ENCODE measurements at places on chromosomes 3 and 15.
A peak's percentile ranks its signal among the peaks of the same experiment; 100 is the strongest.

DNA sequence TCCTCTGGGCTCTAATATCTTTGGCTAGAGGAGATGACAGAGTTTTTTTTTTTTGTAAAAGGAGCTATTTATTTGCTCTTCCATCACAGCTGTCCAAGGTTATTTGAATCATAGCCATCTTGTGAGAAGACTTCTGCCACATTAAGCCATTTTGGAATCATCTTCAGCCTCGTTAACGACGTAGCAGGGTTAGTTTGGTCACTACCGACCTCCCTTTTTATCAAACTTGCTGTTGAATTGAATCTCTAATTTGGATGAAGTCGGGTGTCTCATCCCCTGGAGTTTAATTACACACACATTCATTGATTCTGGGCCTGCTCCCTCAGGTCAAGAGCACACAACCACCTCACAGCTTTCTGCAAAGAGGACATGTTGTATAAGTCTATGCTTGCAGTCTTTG, 238.7 kb downstream of the CPNE4 start:
- H3K27ac ChIP-seq = no peak overlapping the region
- peaks cover 18% of the 10 kb centered on the region for H3K4me1 ChIP-seq
- no peaks in the 10 kb centered on the region for H3K27me3 ChIP-seq
- no peak for DNase-seq
- no peaks in the 10 kb centered on the region for H3K36me3 ChIP-seq
- no peak overlapping the region for H3K4me3 ChIP-seq

GRCh38 chr15:57395292-57395691, 19.0 kb downstream of the CGNL1 start:
- H3K36me3 ChIP-seq = no peaks in the 10 kb centered on the region
- H3K4me3 ChIP-seq = no peak overlapping the region
- DNase-seq = no peak
- H3K4me1 ChIP-seq = no peaks in the 10 kb centered on the region

DNA sequence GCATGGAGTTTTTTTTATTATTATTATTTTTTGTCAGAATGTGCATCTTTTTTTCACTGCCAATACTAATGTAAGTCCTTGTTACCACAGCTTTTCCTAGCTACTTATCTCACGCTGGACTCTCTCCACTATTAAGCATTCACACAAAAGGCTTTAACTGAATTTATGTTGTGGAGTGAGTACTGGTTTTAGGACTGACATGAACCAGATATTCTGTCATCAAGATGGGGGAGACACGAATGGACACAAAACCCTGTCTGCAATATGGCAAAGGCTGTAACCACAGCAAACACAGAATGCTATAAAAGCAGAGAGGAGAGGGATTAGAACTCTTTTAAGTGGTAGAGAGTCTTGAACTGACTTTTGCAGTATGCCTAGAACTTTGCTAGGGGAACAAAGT, 592.2 kb upstream of the TBL1XR1 start:
- no peak for DNase-seq
- no peaks in the 10 kb centered on the region for H3K4me1 ChIP-seq
- no peaks in the 10 kb centered on the region for H3K27me3 ChIP-seq
- H3K4me3 ChIP-seq = no peak overlapping the region
- no peaks in the 10 kb centered on the region for H3K36me3 ChIP-seq
- H3K27ac ChIP-seq = no peak overlapping the region

- no peak for DNase-seq
- no peaks in the 10 kb centered on the region for H3K4me1 ChIP-seq
- H3K27me3 ChIP-seq = no peaks in the 10 kb centered on the region
- no peak overlapping the region for H3K27ac ChIP-seq
- no peak overlapping the region for H3K4me3 ChIP-seq
- no peaks in the 10 kb centered on the region for H3K36me3 ChIP-seq
Measured at GRCh38 chr15:87739866-87740265, 516.7 kb downstream of the NTRK3 start.

DNA sequence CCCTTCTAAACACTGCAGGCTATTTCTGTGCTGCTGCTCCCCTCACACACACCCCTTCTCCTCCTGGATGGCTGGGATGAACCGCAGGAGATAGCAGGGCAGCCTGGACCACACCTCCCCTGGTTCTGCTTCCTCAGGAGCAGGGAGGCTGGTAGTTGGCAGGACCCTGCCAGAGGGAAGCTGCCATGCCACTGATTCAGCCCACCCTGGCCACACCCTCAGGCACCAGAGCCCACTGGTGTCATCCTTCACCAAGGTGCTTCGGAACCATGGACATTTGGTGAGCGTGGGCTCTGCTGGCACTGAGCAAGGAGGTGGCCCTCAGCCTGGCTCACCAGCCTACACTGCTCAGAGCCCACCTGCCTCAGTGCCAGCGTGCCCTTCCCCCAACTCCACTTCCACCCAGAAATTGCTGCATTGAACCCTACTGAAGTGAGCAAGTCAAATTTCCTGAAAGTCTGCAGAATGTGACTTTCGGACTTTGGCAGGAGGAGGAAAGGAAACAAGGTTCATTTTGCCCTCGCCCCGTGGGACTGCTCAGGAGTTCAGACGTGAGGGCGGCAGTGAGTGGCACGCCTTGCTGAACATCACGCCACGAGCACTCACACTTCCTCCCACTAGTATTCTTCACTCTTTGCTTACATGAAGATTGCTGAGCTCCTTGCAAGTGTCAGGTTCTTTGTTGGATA, 26.3 kb downstream of the BMF start:
- H3K27me3 ChIP-seq = no peaks in the 10 kb centered on the region
- H3K27ac ChIP-seq = peak overlapping the region; percentile 83
- no peak overlapping the region for H3K4me3 ChIP-seq
- peaks cover 36% of the 10 kb centered on the region for H3K4me1 ChIP-seq
- no peaks in the 10 kb centered on the region for H3K36me3 ChIP-seq
- peak; percentile 85 for DNase-seq

DNA sequence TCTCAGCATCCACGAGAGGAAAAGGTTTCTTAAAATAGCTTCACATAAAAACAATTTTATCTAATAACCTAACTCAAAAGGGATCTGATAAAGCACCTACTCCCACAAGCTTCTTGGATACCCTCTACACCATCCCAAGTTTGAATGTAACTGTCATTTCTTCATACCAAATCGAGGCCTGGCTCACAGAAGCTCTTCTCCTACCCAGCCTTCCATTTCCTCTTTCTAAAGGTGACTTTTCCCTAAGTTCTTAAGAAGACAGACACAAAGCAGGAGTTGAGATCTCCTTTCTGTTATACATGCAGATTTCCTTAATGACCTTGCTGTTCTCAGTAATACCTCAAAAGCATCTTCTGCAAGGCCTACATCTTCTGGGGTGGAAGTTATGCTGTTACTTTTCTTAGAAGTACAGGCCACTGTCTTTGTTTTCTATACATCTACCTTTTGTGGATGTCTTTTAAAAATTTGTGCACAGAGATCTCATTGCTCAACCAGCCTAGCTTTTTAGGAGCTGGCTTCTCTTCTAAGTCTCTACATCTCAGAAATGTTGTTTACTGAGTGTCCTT, 3.4 kb upstream of the LRRIQ4 start:
- H3K27me3 ChIP-seq = no peaks in the 10 kb centered on the region
- no peak for DNase-seq
- H3K36me3 ChIP-seq = no peaks in the 10 kb centered on the region
- no peak overlapping the region for H3K27ac ChIP-seq
- H3K4me1 ChIP-seq = peaks cover 36% of the 10 kb centered on the region
- H3K4me3 ChIP-seq = no peak overlapping the region

GRCh38 chr3:5485427-5485826, 297.9 kb downstream of the EDEM1 start:
- no peaks in the 10 kb centered on the region for H3K36me3 ChIP-seq
- no peak overlapping the region for H3K27ac ChIP-seq
- no peaks in the 10 kb centered on the region for H3K27me3 ChIP-seq
- no peaks in the 10 kb centered on the region for H3K4me1 ChIP-seq
- DNase-seq = no peak

DNA sequence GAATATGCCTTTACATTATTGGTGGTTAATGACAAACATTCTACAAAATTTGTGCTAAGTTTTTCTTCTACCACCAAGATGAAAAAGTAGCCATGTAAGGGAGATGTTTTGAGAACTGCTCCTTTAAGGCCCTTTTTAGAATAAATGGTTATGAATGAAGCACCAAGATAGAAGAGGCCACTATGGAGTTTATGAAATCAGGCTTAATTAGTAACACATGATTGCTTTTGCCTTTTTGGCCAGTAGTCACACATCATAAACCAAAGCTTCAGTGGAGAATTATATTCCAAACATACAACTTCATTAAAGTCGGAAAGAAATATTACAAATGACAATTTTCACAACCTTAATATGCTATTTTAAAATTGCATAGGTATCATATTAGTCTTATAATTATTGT, 331.7 kb downstream of the RBMS3 start:
- no peaks in the 10 kb centered on the region for H3K4me1 ChIP-seq
- no peak overlapping the region for H3K4me3 ChIP-seq
- DNase-seq = no peak
- no peak overlapping the region for H3K27ac ChIP-seq

DNA sequence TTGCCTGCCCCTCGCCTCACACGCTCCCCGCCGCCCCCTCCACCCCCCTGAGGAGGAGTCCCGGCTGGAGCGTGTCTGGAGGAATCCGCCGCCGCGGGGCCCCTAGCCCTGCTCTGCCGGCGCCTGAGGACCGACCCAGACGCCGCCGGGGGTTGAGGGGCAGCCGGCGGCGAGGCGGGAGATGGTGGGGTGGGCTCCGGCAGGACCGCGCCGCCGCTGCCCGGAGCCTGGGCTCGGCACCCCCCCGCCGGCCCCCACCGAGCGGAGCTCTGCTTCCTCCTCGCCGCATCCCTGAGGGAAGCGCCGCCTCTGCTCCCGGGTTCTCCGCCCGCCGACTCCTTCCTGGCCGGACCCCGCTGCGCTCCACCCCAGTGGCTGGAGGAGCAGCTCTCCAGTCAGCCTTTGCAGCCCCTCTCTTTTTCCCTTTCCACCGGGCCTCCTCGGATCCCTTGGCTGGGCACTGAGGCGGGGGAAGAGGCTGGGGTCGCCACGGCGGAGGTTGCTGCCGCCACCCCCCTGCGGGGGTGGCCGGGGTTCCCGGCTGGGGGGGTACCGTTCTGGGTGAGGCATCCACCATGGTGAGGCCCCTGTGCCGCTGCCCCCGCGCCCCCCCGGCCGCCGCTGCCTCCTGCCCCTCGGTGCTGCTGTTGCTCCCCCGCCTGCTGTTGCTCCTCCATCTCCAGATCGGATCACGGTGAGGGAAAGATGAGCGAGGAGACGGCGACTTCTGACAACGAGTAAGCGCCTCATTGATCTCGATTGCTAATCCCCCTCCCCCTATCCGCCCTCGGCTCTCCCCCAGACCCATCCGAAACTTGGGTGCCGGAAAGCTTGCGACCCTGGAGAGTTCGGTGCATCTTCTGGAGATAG, at the start of gene SPRED1:
TSS of gene SPRED1 (plus strand) at position 356 of the 870 bp plus-strand sequence. CDS start at position 706, 350 bp downstream.
- H3K36me3 ChIP-seq = no peaks in the 10 kb centered on the region
- H3K4me1 ChIP-seq = peaks cover 13% of the 10 kb centered on the region
- peak; percentile 90 for DNase-seq
- peak within 1 kb of the TSS; percentile 84 for H3K4me3 ChIP-seq
- H3K27ac ChIP-seq = peak within 1 kb of the TSS; percentile 96

GRCh38 chr15:75360391-75360790, 8.0 kb downstream of the MAN2C1 start:
- no peak for DNase-seq
- H3K4me3 ChIP-seq = no peak overlapping the region
- H3K27ac ChIP-seq = no peak overlapping the region
- no peaks in the 10 kb centered on the region for H3K27me3 ChIP-seq

DNA sequence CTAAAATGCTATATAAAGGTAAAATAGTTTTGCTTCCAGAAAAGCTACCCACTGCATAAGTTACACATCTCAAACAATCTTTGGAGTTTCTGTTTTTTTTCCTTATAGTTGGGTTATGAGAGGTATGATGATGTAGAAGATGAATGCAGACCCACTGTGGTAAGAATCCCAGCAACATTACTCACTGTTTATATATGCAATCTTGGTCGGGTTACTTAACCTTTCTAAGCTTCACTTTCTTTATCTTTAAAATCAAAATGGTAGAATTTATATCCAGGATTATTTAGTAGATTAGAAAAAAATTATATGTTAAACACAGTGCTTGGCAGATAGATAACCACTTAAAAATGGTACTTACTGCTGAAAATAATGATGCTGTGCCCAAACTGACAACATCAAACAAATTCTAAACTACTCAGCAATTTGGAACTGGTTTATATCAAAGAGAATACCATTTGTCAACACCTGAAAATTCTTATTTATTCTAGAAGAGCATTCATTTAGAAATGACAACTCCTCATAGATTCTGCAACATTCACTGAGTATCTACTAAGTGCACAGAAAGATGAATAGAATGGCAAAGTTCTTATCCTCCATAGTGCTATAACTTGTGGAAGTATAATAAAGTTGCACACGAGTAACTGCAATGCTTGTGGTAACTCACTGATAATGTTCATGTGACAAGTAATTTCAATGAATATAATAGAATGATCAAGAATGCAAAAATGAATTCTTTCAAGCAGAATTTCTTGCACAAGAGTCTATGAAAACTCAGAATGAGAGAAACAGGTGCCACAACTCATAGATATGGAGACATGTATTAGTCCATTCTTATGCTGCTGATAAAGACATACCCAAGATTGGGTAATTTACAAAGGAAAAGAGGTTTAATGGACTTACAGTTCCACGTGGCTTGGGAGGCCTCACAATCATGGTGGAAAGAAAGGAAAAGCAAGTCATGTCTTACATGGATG, 129.0 kb upstream of the SLC7A14 start:
- no peak overlapping the region for H3K27ac ChIP-seq
- no peaks in the 10 kb centered on the region for H3K27me3 ChIP-seq
- H3K36me3 ChIP-seq = no peaks in the 10 kb centered on the region
- no peak overlapping the region for H3K4me3 ChIP-seq
- DNase-seq = no peak

DNA sequence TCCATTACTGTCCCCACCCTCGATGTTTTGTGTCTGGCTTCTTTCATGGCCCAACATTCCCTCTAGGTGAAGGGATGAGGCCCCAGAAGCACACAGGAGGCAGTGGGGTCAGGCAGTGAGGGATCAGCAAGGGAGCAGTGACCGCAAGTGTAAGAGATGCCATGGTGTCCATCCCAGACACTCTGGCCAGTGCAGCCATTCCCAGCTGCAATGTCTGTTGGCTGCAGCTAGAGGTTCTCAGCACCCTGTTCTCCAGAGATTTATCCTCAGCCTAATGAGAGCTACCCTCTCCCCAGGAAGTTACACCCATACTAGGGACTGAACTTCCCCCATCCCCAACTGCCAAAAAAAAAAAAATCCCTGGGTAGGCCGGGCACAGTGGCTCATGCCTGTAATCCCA, 40.2 kb downstream of the TRANK1 start:
- no peaks in the 10 kb centered on the region for H3K27me3 ChIP-seq
- H3K4me3 ChIP-seq = no peak overlapping the region
- peaks cover 97% of the 10 kb centered on the region for H3K4me1 ChIP-seq
- H3K36me3 ChIP-seq = no peaks in the 10 kb centered on the region
- H3K27ac ChIP-seq = peak overlapping the region; percentile 98
